NCI-H226 (cell line): ENCODE measurements at places on chromosomes 11 and 22.

DNA sequence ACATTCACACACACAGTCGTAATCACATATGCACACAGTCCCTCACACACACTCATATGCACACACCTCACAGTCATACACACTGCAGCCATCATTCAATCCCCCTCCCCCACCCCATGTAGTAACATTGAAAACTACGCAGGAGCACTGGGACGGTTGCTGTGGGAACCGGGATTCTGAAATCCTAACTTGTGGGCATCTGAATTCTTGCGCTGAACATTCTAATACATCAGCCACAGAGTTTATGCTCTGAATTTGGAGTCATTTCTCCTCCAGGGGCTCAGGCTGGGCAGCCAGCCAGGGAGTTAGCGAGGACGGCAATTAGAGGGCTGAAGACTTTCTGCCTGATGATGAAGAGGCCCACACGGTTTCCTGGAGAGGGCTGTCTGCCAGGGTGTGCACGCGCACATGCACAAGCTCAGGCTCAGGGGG is 32.7 kb downstream of the CD6 start:
- DNase-seq = no peak

- no peak for DNase-seq
These were observed 5.3 kb upstream of the MRGPRG start for GRCh38 chr11:3223932-3224381.

DNA sequence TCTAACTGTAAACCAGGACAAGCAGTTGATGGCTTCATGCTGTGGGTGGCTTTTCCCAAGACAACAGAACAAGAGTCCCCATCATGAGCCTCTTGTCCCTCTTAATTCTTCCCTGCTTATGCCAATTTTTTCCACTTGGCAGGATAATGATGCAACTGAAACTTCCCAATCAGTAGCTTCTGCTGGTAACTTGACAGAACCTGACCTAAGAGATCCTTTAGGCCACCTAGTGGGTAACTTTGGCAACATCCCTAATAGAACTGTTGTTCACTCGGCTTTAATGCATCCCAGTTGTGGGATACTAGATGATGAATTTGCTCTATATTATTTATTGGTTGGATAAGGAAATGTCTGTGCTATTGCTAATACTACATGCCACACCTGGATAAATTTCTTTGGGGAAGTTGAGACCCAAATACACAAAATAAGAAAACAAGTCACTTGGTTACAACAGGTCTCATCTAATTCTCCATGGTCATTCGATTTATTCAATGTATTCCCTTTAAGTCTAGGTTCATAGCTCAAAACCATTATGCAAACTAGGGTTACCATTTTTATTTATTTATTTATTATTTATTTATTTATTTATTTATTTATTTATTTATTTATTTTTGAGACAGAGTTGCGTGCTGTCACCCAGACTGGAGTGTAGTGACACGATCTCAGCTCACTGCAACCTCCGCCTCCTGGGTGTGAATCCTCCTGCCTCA is 41.4 kb upstream of the NFAM1 start:
- peak; percentile 24 for DNase-seq

- no peak for DNase-seq
These were observed 60.2 kb downstream of the SMIM38 start for GRCh38 chr11:69215784-69216415.

DNA sequence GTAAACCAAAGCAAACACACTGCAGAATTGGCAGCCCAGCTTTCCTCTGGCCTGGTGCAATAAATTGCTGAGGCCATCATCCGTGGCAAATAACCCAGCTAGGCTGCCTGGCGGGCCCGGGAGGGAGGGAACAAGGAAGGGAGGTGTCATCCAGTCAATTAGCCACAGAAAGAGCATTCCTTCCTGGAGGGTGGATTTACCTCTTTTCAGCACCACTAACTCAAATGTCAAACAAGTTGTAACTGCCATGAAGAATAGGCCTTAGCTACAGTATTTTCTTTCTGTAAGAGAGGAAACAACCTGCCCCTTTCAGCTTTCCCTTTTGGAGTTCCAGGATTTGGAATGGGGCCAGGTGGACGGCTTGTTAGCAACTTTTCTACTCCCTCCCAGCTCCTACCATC is 163.8 kb upstream of the BDNF start:
- DNase-seq = no peak

GRCh38 chr22:40627612-40628011 is 8.9 kb downstream of the MRTFA start:
- DNase-seq = no peak

DNA sequence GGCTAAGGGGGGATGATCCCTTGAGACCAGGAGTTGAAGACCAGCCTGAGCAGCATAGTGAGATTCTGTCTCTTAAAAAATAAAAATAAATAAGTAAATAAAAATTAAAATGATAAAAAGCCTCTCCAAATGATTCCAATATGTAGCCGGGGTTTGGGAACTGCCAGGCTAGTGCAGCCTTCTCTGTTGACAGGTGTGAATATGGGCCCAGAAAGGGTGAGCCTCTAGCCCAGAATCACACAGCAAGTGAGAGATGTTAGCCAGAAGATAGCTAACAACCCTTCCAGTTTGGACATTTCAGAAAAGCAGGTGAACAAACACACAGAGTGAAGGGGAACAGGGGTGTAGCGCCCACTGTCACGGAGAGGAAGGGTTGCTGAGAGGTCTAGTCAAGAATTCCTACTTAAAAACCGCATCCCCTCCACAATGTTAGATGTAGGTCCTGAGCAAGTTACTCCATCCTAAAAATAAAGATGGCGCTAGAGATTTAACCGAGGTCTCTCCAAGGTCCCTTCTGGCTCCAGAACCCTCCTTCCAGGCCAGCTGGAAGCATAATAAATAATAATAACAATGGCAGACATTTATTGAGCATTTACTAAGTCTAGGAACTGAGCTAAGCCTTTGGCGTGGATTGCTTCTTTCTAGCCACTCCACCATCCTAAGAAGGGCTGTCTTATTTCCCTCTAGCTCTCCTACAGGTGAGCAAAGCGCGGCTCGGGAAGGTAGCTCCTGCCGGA is 51.6 kb downstream of the CYTH4 start:
- DNase-seq = no peak
